ENCODE measurements at places on chromosomes 7 and 10.

DNA sequence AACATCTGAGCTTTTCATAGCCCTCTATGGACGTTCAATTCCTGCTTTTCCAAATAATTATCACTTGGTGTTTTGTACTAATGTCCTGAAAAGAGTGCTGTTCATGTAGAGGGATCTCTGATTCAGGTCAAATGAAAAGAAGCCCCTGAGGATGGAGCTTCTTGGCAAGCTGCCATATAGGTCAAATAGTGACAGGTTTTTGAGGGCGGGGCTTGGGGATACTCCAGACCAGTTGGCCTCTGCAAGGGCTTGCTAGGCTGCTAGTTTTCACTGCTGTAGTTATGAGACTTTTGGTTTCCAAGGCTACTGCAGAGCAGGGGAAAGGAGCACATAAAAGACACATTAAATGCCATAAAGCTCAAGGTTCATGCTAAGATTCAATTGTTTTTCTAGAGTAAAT lies 257.2 kb upstream of the CACNA2D1 start:
- DNase-seq, result no peak

DNA sequence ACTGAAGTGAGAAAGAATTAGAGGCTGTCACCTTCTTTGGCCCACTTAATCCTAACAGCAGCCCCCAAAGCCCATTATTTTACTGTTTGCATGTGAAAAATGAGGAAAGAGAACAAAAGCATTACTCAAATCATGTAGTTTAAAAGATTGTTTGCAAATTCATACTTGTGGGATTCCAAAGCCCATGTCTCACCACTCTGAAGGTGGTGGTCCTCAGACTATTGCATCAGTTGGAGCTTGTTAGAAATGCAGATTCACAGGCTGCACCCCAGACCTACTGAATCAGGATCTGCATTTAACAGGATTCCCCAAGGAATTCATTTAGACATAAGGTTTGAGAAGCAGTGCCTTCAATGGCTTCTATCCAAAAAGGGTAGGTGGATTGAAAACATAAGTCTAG lies 93.7 kb upstream of the PDE1C start:
- no peak for DNase-seq

GRCh38 chr7:16431646-16432424 lies 10.5 kb upstream of the CRPPA start:
- no peak for DNase-seq

DNA sequence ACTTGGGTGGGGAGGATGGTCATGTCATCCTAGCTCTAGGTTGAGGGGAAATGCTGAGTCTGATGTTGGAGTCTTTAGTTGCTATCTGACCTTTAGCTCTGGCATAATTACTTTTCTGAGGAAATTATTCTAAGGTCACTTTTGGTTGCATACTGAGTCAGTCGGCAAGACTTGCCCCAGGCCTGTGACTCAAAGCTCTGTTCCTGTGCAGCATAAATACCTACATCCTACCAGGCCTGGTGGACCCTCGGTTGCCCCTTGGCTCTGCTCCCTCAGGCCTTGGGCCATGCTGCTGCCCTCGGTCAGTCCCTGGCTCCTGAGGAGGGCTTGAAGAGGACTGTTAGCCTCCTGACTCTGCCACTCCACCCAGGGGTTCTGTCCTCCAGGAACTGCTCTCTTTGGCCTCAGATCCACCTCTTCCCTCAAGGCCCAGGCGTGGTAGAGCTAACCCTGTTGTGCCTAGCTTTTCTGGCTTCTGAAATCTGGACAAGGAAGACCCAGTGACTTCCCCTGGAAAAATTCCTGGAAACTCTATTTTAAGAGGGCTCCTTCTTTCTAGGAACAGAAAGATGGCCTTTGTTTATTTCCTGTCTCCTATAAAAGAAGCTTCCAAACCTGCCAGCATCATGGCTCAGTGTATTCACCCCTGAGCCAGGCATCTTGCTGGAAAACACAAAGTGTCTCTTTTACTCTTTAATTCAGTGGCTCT lies 71.2 kb downstream of the TMEM178B start:
- DNase-seq, result no peak

GRCh38 chr7:87300756-87301155 lies 44.7 kb upstream of the CROT start:
- no peak for DNase-seq

DNA sequence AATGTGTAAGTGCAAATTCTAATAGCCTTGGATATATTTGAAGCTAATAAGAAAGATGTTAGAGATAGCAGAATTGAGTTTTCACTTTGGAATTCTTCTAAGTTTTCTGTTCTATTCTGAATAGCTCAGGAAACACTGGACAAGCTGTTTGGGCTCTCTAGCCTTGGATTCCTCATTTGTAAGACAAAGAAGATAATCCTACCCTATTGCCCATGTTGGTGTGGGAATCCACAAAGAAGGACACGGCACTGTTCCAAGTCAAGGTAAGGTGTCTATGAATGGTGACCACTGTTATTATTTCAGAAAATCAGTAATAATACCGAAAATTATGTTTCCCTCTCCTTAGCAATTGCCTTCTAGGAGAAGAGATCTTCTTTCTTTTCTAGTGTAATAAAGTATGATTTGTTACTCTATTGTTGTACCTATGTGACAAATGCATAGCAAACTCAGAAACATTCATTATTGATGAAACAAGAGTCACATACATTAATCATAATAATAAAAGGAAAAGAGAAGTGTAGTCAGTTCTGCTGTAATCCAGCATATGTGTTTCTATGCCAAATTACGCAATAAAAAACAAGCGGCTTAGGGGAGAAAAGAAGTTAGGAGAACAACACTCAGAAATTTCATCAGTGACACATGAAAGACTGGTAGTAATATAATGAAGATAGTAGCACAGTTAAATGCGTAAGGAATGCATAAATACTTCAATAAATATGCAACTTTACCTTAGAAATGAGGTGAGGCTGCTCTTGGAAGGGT lies 1012.3 kb upstream of the PHF14 start:
- no peak for DNase-seq
